ENCODE measurements at places on chromosomes 7 and 10.

GRCh38 chr7:45367026-45367425 lies 207.1 kb upstream of the ADCY1 start:
- DNase-seq: no peak

- no peak for DNase-seq
Measured at GRCh38 chr7:5423306-5423975, at the start of gene TNRC18. TNRC18 (minus strand) TSS chr7:5423834; CDS start chr7:5421246, 2,588 bp downstream.

GRCh38 chr7:115471891-115472290 lies 550.0 kb downstream of the MDFIC start:
- no peak for DNase-seq

DNA sequence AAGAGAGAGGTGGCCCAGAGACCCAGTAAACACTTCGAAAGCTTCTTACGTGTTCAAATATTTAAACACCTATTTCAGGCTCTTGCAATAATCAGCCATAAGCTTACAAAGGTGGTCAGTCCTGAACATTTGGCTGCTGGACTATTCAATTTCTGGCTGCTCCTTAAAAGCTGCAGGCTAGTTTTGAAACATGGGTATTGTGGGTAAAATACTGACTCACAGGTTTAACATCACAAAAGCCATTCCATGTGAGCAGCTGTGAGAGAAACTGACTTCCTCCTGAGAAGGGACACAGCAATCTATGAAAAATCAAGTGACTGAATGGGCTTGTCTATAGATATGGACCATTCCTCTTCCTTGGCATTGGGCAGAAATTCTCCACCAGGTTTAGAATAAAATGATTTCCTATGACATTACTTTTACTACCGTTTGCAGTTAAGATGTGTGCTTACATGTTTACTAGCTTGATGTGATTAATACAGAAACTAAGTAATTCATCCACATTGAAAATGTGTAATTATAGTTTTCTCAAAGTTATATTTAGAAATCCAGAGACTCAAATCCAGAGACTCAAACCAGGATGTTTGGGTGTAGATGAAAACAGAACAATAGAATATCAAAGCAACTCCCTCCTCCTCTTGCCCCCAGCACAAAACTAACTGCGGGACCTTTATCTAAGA lies 252.3 kb downstream of the GATA3 start:
- no peak for DNase-seq

- DNase-seq: no peak
Measured at GRCh38 chr7:12178317-12178716, 32.8 kb upstream of the TMEM106B start.

DNA sequence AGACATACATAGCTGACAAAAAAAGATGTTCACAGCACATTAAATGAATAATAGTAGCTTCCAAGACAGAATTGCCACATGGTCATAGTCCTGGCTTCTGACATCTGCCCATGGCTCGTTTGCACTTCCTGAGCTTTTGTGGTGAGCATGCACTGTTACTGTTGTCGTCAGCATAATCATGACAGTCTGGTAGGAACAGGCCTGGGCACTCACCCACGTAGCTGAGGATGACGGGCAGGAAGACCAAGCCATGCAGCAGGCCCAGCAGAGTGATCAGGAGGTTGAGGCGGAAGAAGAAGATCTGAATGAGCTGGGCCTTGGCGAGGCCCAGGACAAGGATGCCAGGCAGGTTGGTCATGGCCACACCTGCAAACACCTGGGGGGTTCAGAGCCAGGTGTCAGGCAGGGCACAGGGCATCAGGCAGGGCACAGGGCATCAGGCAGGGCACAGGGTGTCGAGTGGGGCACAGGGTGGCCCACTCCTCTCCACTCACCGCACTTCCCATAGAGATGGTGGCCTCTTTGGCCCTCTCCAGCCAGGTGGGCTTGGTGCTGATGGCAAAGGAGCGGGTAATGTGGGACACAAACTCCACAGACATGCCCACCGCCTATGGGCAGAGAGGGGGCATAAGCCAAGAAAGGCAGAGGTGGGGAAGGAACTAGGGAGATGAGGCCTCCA lies 25.3 kb upstream of the NUDCD3 start:
- no peak for DNase-seq

GRCh38 chr10:100889546-100889945 lies 23.2 kb upstream of the SLF2 start:
- no peak for DNase-seq

- no peak for DNase-seq
Measured at GRCh38 chr10:71052076-71052660, 160.2 kb upstream of the UNC5B start.

DNA sequence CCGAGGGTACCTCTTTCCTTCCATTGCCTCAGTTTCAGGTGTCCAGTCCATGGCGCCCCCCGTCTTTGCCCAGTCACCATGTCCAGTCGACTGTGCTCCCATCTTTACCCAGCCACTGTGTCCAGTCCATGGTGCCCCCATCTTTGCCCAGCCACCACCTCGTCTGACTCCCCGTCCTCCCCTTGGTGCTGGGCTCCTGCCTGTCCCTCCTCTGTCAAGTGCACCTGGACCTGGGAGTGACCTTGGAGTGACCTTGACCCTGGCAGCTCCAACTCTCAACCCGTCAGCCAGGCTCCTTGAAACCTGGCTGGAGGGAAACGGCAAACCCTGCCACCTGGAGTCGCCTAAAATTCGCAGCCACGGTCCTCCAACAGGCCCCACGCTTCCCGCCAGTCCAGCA lies 180.2 kb downstream of the ADARB2 start:
- DNase-seq: no peak

GRCh38 chr7:137791930-137792329 lies 54.8 kb downstream of the DGKI start:
- DNase-seq: no peak

DNA sequence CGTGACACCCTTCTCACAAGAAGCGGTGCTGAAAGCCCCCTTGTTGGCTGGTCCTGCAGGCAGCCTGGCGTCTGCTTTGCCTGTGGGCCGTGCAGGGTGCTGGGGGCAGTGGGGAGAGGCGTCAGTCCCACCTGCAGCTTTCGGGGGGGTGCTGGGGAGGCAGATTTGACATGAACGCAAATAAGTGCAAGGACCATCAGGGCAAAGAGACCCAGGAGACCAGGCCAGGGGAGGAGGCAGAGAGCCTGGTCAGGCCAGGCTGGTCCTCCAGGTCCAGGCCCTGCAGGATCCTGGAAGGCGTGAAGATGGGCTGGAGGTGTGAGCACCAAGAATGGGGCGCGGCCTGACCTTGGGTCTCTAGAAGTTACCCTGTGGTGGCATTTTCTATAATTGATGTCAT lies 81.6 kb downstream of the MGMT start:
- no peak for DNase-seq

DNA sequence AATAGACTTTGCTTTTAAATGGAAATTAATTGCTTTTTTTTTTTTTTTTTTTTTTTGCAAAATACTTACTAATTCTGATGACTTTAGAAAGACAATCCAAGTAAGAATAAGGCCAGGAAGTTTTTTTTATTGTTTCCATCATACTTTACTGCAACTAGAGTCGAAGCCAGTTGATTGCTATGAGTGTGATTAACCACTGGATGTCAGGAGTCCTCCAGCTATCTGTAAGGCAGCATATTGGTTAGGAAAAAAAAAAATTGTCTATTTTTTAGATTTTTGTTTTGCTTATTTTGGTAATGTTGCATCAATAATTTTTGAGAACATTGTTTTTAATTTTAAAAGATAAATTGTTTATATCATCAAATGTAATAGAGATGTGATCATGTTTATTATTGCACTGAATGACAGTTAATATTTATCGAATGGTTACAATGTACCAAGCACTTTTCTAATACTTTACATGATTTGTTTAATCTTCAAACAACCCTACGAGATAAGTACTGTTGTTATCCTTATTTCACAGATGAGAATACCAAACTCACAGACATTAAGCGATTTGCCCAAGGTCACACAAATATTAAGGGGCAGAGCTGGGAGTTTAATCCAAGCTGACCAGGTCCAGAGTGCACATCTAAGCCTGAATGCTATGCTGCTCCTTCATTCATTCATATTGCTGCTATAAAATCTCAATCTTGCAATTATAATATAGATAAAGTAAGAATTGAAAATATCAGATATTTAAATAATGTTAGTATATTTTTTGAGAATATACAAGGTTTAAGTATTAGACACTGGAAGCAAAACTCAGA lies 19.9 kb upstream of the LMOD2 start:
- DNase-seq: no peak

- no peak for DNase-seq
Measured at GRCh38 chr10:132482090-132482800, 55.3 kb upstream of the INPP5A start.

GRCh38 chr10:1737222-1738061 lies at the start of gene ADARB2:
ADARB2 (minus strand) TSS chr10:1737525.
- DNase-seq: peak; percentile 52

DNA sequence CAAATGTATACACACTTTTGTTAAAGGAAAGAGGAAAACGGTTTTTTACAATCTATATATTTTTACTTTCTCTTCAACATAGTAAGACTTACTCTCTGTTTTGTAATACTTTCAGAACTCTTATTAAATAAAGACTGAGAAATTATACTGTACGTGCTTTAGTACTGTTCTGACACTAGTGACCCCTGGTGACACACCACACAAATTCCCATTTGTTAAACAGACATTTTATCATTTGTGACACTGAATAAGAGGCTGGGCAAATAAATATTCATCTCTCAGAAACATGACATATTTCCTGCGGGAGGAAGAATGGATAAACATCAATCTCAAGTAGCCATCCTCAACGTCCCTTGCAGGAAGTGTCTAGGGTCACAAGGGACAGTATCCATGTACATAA lies 68.9 kb upstream of the ZNF33B start:
- DNase-seq: no peak

DNA sequence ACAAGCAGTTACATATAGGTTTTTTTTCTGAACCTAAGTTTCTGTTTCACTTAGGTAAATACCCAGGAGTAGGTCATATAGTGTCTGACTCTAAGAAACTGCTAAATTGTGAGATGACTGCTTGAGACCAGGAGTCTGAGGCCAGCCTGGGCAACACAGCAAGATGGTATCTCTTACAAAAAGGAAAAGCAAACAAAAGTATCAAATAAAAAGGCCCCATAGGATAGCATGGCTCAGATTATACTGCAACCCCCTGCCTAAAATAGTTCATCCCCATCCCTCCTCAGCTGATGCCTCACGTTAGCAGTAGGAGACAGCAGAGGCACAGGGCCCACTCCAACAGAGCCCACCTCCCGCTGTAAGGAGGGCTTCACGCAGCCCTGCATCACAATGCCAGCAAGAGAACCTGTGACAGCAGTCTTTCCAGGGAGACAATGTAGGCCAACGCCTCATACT lies 90.3 kb downstream of the SRPK2 start:
- peak; percentile 30 for DNase-seq

- no peak for DNase-seq
Measured at GRCh38 chr10:63217120-63217605, 84.0 kb downstream of the NRBF2 start.

DNA sequence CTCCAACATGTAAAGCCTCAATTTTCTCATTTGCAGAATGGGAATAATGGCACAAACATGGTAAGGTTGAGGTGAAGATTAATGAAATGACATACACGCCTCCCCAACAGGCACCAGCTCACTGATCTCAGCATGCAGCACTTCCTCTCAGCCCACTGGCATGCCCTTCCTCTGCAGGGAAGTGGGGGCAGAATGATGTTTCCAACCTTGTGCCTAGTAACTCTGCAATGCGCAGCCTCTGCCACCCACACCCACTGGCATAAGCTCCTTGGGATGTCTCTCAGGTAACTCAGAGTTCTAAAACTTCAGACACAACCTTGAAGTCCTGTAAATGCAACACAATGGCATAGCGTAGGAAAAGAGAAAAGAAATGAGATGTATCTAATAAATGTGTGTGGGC lies 540.7 kb downstream of the HTR7 start:
- no peak for DNase-seq

DNA sequence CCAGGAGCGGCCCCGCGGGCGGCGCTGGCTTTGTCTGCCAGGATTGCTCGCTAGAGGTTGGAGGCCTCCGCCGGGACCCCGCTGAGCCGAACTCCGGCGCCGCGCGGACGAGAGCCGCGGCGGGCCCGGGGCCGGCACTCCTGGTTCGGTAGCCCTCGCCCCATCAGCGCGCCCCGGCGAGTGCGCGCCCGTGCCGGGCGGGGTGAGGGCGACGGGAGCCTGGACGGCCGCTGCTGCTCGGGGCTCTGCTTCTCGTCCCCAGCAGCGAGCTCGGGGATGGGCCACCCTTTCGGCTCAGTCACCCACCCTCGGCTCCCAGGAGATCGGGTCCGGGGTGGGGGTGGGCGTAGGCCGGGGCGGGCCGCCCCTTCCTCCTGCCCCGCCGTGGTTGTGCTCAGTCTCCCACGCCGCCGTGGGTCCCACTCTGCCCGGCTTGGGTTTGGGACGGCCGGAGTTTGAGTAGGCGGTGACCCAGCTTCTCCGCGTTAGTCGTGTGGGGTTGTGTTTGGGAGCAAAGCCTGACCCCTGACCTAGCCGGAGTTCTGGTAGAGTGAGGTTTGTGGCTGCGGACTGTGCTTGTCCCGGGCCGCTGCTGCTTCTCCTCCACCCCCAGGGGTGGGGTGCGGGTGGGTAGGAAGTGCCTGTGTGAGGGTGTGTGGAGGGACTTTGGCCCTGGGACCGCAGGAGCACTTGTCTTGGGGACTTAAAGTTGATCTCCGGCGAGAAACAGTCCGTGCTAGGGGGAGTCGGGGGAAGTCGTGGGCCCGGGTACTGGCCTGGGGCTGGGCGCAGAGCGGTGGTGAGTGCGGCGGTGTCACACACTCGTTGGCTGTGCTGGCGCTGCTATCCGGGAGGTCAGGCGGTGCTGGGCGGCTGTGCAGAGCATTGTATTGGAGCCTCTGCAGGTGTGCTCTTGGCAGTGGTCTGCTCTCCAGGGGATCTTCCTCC lies 677 bp downstream of the TSPAN14 start:
- DNase-seq: peak; percentile 49

GRCh38 chr7:47654672-47655298 lies 72.9 kb upstream of the TNS3 start:
- DNase-seq: no peak

DNA sequence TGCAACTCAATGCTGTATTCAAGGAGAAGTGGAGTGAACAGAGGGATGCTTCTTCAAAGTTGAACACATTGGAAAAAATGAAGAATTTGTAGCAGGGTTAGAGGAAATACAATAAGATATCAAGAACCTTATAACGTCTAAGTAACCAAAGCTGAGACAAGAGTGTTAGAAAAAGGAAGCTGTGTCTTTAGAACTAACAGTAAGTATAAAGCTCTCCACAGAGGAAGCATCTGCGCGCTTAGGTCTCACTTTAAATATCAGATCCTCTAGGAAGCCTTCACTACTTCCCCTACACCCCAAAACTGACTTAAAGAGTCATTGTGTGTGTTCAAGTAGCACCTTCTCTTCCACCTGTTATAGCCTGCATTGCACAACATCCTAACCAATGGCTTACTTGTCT lies 43.0 kb downstream of the CH25H start:
- no peak for DNase-seq

Data from GM19239 (cell line).